ENCODE measurements at places on chromosomes 1 and 21. TPM values are rescaled to one million over a fixed set of nuclear protein-coding genes. Genes with fewer than 3 reads are reported as not detected.

- no peaks in the 10 kb centered on the region for H3K4me1 ChIP-seq
- DNase-seq, result no peak
- no peak overlapping the region for H3K4me3 ChIP-seq
- H3K27me3 ChIP-seq, result no peaks in the 10 kb centered on the region
- no peaks in the 10 kb centered on the region for H3K36me3 ChIP-seq
Measured at GRCh38 chr1:118264343-118264742, 79.3 kb upstream of the SPAG17 start.

- no peaks in the 10 kb centered on the region for H3K27me3 ChIP-seq
- peaks cover 8% of the 10 kb centered on the region for H3K4me1 ChIP-seq
- H3K4me3 ChIP-seq, result no peak overlapping the region
- DNase-seq, result no peak
- no peak overlapping the region for H3K27ac ChIP-seq
Measured at GRCh38 chr21:46661642-46662366, 26.3 kb downstream of the PRMT2 start.

GRCh38 chr1:206757524-206758266, 12.9 kb upstream of the IL19 start:
- H3K27me3 ChIP-seq, result no peaks in the 10 kb centered on the region
- H3K27ac ChIP-seq, result peak overlapping the region; percentile 7
- H3K36me3 ChIP-seq, result no peaks in the 10 kb centered on the region
- no peak overlapping the region for H3K4me3 ChIP-seq
- peaks cover 48% of the 10 kb centered on the region for H3K4me1 ChIP-seq

FLG2 gene
- not detected for total RNA-seq

UMODL1 gene
- total RNA-seq, result 0.58 TPM

C1orf115 gene
- 2.0 TPM for total RNA-seq

HSD17B7 gene
- total RNA-seq, result 38.7 TPM
